CD4-positive, alpha-beta T cell treated with Interleukin-4 for 4 hours (primary cell): ENCODE measurements at places on chromosomes 16 and 17.

DNA sequence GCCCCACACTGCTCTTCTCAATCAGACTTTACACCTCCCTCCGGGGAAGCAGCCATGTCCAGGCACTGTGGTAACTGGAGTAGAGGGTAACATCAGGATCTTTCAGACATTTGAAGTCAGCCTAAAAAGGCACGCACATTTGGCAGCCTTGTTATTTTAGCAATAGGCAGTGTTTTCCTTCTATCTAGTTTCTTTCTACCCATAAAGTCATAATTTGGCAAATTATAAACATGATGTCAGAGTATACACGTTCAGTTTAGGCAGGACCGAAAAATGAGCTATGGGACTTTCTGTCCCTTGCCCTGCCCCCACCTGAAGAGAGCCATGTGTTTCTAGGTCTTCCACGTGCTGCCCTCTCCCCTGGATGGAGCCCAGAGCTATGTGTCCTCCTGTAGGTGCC is 21.1 kb downstream of the NARF start:
- DNase-seq, result no peak

- DNase-seq, result peak; percentile 56
Measured at GRCh38 chr16:27154705-27155521, 48.4 kb upstream of the KDM8 start.

- no peak for DNase-seq
Measured at GRCh38 chr17:35865412-35866340, 3.0 kb downstream of the HEATR9 start.

DNA sequence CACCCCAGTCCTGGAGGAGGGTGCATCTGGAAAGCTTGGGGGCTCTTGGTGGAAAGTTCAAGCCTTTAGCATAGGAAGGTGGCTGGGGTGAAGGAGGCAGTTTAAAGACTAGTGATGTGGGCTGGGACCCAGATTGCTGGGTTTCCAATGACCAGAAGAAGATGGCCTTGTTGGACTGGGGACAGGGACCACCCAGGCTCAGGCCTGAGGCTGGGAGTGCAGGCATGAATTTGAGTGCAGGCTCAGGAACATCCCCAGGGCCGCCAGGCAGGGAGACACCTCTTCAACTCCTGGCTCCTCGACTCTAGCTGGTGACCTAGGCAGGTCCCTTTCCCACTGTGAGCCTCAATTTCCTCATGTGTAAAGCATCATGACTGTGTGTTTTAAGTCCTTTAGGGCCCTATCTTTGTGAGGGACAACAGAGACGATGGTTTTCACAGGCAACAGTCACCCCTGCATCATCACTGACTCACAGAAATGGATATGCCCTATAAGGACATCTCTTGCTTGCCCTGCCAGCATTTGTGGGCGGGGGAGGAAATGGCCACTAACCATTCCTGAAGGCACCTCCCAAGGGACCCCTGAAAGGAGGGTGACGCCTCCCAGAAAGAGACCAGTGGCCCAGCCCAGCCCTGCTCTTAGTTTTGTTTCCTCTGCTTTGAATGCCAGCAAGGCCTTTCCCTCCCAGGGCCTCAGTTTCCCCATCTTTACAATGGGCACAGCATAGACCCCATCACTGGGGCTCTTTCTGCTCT is 11.1 kb downstream of the NLRC5 start:
- DNase-seq, result peak; percentile 64

GRCh38 chr17:5705081-5705875 is 121.0 kb upstream of the NLRP1 start:
- no peak for DNase-seq

DNA sequence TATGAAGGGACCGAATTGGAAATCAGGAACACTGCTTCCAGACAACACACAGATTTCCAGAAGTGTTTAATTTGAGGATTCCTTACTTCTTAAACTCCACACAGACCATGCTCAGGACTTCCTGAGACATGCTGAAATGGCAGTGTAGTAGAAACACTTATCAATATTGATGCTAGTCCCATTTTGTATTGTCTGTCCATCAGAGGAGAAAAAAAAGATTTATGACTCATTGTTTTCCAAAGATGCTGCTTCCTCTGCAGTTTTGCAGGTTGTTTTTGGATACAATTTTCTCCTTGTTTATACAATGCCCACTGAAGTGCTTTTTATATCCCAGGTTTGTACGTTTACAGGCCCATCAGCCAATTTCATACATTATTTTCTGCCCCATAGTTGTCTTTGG is 68.3 kb upstream of the TANC2 start:
- DNase-seq, result no peak

DNA sequence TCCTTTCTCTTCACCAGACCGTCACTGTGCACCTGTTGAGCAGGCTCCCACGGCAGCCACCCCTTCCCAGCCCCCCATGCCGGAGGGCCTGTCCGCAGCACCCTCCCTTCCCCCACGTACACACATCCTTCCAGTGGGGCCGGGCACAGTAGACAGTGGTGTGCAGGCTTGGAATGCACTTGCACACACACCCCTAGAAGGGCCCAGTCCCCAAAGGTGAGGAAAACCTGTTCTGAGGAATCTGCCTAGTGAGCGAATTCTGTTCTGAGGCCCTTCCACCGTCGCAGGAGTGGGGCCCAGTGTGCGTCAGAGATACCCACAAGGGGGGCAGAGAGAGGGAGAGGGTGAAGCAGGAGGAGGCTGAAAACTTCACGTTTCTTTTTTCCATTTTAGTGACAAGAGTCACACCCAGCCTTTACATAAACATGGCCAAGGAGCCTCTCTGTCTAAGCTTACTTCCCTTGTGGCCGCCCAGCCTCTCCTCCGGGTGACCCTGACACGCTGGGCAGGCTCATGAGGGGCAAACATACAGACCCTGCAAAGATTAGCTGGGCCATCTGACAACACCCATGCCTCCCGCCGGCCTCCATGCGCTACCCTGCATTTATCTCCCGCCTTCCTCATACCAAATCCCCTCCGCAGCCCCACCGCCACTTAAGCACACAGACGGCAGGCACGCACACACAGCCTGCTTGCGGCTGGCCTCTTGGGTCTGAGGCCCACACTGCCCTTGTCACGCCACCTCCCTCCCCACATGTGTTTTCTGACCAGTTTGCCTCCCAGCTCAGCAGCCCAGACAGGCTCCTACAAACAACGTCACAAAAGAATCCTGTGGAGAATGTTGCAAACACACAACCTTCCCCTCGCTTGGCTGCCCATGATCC is 1.8 kb downstream of the ZBTB4 start:
- peak; percentile 17 for DNase-seq

DNA sequence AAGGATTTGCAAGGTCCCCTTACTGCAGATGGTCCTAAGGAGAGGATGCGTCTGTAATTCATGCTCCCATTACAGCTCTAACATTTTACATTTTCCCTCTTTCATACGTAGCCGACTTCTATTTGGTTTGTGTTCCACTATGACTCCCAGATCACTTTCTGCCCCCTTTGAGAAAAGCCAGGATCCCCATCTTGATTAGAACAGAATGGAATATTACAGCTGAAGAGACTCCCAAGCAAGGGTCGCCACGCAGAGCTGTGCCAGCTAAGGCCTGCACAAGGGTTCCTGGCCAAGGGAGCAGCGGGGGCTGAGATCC is 3.4 kb upstream of the CDT1 start:
- DNase-seq, result no peak
